A549 (cell line): ENCODE measurements at places on chromosomes 2 and 18.

- DNase-seq = no peak
Measured at GRCh38 chr2:112831946-112832840, 4.4 kb downstream of the IL1B start.

DNA sequence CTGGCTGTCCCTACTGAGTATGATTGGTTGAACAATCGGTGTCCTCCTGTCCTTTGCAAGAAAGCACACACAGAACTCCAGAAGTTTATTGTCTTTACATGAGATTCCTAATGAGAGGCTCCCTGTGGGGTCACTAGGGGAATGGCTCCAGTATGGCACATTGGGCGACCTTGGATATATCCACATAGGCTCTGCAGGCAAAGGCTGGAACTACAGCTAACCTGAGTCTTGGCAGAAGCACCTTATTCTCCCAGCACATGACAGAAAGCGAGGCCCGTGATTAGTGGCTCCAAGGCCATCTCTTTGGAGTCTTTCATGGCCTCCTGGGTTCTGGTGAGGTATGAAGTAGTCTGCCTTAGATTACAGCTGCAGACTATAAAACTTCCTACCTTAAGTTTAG is 49.0 kb downstream of the ZDBF2 start:
- DNase-seq = no peak

DNA sequence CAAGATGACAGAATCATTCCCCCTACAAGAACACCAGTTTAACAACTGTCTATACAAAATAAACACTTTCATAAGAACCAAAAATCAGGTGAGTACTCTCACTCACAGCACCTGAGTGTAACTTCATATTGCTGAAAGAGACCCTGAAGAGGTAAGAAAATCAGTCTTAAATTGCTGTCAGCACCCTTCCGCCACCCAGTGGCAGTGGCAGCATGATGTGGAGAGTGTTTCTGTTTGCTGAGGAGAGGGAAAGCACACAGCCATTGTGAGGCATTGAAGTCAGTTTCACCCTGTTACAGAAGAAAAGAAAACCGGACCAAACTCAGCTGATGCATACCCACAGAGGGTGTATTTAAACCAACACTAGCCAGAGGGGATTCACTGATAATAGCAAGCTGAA is 1240.8 kb upstream of the CRIM1 start:
- peak; percentile 34 for DNase-seq

- DNase-seq = no peak
Measured at GRCh38 chr18:10476338-10476791, 21.9 kb downstream of the APCDD1 start.

- no peak for DNase-seq
Measured at GRCh38 chr18:40939656-40940515, 1015.1 kb upstream of the PIK3C3 start.

DNA sequence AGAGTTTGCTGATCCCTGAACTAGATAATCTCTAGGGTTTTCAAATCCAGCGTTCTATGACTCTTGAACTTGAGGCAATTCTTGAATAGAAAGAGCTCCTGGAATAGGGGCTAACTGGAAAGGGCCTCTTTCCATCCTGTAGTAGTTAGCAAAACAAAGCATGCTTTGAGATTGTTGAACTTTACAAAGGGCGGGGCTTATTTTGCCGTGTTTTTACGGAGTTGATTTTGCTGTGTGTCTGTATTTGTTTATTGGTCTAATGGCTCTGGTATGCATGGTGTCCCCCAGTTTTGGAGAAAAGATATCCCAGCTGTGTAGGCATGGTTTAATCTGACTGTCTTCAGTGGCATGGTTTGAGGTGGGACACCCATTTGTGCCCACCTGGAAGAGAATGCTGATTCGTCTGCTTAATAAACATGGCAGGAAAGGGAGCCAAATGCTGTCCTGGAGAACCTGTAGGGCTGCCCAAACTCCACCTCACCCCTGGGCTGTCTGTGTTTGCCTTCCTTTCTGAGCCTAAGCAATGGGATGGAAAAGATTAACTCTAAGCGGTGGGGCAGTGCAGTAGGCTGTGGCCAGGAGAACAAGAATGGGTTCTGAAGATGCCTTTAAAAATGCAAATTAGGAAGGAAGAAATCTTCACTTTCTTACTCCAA is 74.1 kb upstream of the FOSL2 start:
- no peak for DNase-seq

DNA sequence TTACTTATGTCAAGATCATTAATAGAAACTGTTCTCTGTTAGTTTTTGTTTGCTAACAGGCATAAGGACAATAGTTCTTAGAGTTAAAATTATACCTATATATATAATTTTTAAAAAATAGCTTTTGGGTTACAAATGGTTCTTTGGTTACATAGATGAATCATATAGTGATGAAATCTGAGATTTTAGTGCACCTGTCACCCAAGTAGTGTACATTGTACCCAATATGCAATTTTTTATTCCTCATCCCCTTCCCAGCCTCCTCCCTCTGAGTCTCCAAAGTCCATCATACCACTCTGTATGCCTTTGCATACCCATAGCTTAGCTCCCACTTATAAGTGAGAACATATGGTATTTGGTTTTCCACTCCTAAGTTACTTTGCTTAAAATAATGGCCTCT is 26.4 kb downstream of the SLC4A1AP start:
- no peak for DNase-seq

DNA sequence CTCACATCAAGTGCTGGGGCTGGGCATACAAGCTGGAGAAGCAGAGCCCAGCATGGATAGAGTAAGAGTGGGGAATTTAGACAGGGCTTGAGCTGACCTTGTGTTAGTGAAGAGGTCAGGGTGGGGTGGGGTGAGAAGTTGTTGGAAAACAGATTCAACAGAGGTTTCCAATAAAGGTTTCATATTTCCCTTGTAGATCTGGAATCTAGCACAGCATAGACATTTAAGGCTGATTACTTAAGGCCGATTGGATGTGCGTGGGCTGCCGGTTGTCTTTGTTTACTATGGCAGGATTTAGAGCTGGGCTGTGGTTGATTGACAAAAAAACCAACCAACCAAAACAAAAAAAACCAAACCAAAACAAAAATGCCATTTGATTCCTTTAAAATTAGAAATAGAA is 114.9 kb upstream of the SEC11C start:
- DNase-seq = no peak
